ENCODE measurements at places on chromosomes 6 and 20.

DNA sequence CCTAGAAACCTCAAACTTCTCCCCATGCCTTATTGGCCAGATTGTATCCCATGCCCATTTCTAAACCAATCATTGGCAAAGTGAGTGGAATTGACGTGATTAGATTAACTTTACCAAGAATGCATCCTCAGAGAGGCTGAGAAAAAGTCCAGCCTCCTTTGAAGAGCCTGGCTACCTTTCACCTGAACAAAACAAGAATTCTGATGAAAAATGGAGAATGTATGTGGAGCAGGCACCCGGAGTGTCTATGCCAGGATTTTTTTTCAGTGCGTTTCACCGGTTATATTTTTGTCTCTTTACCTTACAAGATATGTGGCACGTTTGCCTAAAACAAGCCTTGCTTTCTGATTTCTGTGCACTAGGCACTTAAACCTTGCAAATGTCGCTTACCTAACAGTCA lies 6.1 kb upstream of the TRAM2 start:
- DNase-seq, result no peak

GRCh38 chr20:58238490-58238889 lies 10.0 kb upstream of the ANKRD60 start:
- DNase-seq, result no peak

DNA sequence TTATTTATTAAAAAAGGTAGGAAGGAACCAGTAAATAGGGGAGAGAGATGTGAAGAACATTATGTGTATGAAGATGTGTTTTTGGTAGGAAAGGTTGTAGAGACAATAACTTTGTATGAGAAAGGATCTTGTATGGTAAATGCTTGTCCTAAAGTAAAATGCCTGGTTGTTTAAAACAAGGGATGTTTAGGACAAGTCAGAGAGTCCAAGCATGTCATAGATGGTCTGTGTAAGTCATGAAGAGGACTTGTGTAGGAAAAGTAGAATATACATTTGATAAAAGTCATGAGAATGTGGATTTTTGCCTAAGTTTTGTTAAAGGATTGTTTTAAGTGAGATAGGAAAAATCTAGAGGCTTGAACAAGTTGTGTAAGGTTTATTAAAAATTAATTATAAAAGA lies 325.1 kb downstream of the CDH26 start:
- no peak for DNase-seq

DNA sequence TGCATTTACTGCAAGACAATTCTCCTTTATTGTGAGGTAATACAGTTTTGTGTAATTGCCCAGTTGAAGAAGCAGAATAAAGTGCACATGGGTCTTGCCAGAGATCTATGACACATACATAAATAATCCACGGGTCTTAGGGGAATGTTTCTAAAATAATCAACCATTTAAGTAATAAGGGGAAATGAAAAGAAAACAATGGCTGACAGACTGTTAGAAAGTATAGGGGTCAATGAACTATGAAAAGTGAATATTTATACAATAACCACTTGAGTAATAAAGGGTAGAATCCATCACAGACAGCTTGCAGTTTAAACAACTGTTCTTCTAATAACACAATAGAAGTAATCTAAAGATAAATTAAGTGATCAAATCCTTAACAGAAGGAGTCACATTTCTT lies 477.2 kb downstream of the EYS start:
- DNase-seq, result no peak

GRCh38 chr6:72626126-72626525 lies 4.3 kb downstream of the KCNQ5 start:
- no peak for DNase-seq

- no peak for DNase-seq
These were observed 13.8 kb downstream of the TMX4 start for GRCh38 chr20:8005575-8006366.

DNA sequence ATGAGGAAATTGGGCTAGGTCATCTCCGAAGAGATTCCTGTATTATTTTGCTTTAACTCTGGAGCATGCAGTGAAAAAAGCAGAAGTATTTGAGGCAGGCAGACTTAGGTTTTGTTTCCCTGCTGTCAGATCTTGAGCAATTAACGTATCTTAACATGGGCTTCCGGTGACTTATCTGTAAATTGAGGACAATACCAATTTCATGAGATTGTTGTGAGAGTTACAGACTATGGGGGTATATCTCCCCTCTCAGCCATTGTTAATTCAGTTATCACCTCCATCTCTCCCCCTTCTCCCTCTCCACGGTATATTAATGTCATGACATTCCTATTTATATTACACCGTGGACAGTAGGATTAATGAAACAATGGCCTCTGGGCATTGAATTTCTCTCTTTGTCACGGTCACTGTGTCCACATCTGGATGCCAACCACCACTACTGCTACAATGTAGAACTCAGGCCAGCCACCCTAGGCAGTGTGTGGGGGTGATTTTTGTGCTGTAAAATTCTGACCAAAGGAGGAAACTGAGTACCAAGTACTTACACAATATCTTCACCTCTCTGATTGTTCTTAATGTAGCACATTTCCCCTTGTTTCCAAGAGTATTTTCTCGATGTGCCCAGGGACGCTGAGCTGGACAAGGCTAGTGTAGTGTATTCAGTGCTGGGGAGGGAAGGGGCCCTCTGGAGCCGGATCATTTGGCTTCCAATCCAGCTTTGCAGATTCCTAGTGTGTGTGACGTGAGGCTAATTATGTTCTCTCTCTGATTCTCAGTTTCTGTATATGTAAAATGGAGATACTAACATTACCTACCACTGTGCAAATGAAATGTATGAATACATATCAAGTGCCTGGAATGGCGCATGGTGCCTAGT lies 77.2 kb downstream of the GCNT2 start:
- DNase-seq, result no peak
